ENCODE measurements at places on chromosomes 11 and 22.

DNA sequence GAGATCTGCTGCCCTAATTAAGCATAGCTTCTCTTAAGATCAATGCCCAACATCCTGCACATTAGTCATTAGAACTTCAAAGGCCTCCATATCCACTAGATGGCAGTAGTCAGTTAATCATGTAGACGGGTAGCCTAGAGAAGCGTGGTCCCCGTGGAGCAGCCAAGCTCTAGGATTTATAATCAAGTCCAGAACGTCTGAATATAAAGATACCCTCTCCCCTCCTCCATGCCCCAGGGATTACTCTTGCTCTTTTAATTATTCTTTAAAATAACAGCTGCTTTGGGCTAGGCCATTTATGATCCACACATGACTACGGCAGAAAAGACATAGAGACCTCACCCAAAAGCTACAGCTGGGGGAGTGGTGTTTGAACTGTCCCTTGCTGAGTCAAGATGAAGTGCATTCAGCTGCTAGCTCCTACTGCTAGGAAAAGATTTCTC is 327.6 kb upstream of the PLET1 start:
- peak; percentile 81 for DNase-seq

GRCh38 chr11:57972013-57972367 is 51.7 kb upstream of the OR9Q1 start:
- no peak for DNase-seq

DNA sequence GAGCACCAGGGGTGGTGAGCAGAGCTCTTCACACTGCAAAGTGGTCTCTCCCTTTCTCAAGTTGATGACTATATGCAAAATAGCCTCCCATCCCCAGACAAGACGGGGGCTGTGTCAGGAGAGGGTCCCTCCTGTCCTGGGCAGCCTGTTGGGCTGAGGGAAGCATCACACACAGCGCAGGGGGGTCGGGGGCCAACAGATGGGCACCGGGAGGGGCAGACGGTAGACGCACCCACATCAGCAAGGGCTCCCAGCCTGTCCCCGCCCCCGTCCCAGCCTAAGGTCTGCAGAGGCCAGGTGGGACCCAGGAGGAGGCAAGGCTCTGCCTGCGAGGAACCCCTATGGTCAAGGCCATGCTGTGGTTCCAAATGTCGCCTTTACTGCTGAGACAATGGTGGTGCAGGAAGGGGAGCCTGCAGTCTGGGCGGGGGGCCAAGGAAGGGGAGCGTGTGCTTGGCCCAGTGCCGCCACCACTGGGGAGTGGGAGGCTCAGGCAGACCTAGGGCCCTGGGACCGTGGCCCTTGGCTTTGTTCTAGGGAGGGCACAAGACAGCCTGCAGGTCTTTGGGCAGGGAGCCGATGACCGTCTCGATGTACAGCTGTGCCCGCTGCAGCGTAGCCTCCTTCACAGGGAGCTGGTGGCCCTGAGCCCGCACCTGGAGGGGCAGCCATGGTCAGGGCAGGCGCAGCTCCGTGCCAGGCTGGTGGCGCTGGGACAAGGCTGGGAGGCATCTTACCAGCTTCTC is 4.3 kb upstream of the PLXNB2 start:
- DNase-seq = no peak

DNA sequence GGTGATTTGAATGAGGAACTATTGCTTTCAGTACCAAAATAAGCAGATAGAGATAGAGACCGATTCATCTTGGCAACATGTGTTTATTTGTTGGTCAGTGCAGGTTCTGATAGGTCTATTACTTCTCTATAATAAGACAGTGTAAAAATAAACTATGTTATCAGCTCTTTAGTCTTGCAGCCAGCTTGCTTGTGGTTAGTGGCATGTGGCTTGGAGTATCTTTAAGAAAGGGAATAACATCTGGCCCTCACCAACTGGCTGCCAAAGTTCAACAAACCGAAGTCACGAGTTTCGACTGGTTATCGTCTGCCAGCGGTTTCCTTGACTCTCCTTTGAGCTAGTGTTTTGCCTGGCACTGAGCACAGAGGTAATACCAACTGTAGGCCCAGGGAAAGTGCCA is 71.8 kb downstream of the CTTN start:
- DNase-seq = no peak

DNA sequence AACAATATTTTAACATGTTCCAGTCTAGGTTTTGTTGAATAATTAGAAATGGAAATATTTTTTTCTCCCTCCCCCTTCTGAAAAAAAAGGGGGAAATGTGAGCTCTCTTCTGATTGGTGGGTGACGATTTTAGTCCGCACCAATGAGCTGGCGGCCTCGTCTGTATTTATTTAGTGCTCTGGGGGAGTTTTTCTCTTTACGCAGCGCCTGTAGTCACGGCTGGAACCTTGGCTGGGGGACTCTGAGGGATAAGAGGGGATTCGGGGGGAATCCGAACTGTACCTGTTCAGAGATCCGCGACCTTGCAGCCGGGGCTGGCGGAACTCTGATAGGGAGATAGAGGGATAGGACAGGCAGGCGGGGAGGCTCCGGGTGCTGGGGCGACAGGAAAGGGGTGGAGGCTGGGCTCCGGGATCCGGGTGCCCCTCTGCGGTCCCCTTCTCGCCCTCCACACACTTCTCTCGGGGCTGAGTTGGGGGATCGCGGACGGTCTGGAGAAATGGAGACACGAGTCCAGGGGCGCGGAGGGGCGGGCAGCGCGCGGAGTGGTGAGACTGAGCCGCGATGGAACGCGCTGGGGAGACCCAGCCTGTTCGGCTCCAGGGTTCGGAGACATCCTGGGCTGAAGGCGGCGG is 99.7 kb upstream of the HSD17B12 start:
- DNase-seq = no peak

GRCh38 chr22:45980761-45981160 is 3.8 kb upstream of the WNT7B start:
- no peak for DNase-seq

- no peak for DNase-seq
These were observed 16.2 kb upstream of the EIF4G2 start for GRCh38 chr11:10824888-10825287.

DNA sequence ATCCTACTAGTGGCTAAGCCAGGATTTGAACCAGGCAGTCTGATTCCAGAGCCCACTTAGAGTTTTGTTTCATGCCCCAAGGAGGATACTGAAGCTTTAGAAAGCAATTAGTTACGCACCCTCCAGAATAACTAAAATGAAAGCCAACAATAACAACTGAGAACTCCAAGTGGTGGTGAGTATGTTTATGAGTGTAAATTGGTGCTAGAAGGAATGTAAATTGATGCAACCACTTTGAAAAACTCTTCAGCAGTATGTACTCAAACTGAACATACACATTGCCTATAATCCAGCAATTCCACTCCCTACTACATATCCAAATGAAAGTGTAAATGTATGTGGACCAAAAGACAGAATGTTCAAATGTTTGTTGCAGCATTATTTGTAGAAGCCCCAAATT is 6.7 kb upstream of the ARL14EP start:
- no peak for DNase-seq

DNA sequence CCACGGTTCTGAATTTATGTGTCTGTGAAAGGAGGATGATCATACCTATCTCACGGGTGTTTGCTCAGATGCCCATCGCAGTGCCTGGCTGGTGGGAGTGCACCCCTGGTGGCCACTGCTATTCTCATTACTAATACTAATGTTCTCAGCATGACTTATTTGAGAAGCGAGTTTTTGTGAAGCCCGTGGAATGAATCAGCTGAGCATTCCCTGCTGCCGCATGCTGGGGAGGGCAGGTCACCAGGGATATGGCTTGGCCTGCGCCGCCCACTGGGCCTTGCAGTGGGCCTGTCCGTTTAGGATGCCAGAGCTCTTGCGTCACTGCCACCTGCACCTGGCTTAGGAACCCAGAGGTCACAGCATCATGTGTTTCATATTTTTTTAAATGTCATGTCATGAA is 16.9 kb downstream of the CTTN start:
- peak; percentile 35 for DNase-seq

DNA sequence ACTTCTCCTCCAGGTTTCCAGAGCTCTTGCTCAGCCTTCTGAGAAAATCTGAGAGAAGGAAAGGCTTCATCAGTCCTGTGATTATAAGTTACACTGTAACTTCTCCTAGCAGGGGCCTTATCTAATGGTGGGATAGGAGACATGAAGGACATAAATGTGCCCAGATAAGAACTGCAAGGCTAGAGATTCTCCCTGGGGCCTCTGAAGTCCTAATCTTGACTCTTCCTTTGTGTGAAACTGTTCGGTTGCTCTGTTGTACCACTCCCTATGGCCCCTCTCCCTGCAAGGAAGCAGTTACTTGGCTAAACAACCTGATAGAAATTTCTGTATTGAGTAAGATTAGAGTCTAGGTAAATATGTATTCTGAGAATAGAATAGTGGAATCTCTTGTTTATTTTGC is 780.9 kb downstream of the ETS1 start:
- peak; percentile 89 for DNase-seq

- DNase-seq = no peak
These were observed 33.9 kb upstream of the GAB2 start for GRCh38 chr11:78451371-78452150.

DNA sequence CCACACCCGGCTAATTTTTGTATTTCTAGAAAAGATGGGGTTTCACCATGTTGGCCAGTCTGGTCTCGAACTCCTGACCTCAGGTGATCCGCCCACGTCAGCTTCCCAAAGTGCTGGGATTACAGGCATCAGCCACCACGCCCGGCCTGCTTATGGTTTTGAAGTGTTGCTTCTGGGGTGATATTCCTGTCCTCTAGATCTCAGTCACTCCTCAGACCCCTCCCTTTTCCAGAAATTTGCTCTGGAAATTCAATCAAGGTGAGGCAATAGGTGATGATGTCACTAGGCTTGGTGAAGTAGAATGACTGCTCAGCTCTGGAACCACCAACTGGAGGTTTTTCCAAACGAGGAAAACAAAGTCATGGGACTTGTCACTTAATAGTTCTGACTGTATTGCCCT is 36.6 kb upstream of the CREB3L1 start:
- DNase-seq = no peak

DNA sequence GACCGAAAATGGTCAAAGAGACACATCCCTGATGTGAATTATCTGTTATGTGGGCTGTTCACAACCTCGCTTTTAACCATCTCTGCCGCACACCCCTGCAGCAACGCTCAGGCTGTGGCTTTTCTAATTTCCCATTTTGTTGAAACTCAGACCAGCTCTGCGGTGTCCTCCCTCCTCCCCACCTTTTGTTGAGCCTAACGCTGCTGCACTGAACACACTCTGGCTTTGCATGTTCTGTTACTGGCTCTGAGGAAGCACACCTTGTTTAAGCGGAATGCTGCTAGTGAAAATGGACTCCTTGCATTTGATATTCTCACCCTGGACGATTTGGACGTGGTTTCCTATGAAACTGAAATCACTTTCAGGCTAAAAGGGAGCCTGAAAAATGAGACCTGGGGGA is 198.5 kb upstream of the MTNR1B start:
- DNase-seq = no peak

GRCh38 chr11:35289821-35290220 is 129.5 kb downstream of the SLC1A2 start:
- DNase-seq = no peak

GRCh38 chr11:12126344-12127019 is 16.1 kb downstream of the MICAL2 start:
- DNase-seq = no peak

- DNase-seq = no peak
These were observed 13.7 kb upstream of the TSG101 start for GRCh38 chr11:18540207-18541009.

GRCh38 chr11:61697078-61697502 is 16.9 kb downstream of the DAGLA start:
- DNase-seq = no peak

DNA sequence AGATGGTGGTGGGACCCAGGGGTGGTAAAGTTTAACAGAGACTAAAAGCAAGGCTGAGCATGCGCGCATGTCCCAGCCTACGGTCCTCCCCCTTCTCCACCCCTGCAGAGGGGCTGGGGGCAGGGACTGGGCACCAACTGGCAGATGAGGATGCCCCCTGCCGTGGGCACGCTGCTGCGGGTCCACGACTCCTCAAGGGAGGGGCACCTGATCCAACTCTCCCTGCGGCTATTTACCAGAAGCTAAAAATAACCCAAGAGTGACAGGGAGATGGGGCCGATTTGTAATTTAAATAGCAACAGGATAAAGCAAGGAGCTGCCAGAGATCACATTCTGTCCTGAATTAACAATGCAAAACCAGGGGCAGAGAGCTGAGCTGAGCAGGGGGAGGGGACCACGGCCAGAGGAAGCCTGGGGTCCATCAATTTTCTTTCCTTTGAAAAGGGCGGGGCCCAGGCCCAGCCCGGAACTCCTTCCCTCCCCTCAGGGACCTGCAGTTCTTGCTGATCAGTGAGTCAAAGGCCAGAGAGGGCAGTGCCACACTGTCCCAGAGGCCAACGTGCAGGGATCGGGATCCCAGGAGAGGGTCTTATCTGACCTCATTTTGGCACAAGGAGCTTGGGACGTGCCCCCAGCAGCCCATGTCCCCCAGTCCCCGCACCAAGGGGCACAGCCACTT is 8.1 kb upstream of the DGKZ start:
- no peak for DNase-seq

GRCh38 chr11:76658231-76658630 is 12.3 kb downstream of the LRRC32 start:
- DNase-seq = peak; percentile 11

DNA sequence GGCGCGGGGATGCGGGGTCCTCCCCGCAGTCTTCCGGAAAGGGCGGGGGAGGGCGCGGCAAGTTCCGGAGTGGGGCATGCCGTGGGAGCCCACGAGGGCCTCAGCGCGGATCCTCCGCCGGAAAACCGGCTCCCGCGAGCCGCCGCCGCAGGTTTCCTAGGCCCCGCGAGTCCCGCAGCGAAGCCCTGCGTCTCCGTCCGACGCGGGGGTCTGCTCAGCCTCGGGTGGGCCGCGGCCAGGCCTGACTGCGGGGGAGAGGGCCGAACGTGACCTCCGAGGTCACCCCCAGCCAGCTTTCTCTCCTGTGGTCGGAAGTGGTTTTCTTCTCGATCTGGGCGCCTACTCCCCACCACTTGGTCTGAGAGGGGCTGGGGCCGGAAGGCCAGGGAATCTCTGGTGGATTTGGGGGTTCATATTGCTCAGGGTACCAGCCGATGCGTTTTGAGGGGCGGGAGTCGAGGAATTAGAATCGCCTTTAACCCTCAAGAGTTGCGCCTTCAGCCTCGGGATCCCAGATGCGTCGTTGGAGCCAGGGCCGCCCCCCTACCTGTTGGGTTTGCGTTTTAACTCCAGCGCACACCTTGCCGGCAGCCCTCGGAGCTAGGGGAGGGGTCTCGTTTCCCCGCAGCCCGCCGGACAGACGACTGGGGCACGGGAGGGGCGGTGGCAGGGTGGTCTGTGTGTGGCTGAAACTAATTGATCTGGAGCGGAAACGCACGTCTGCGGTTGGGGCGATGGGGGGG is 3.6 kb upstream of the CCND1 start:
- peak; percentile 76 for DNase-seq

GRCh38 chr22:17536269-17536668 is 27.0 kb upstream of the SLC25A18 start:
- DNase-seq = no peak
